BJ (cell line): ENCODE measurements at places on chromosomes 5 and 9. TPM values are rescaled to one million over a fixed set of nuclear protein-coding genes. Genes with fewer than 3 reads are reported as not detected.

GRCh38 chr9:125863923-125864322, 116.8 kb downstream of the PBX3 start:
- DNase-seq: no peak

DNA sequence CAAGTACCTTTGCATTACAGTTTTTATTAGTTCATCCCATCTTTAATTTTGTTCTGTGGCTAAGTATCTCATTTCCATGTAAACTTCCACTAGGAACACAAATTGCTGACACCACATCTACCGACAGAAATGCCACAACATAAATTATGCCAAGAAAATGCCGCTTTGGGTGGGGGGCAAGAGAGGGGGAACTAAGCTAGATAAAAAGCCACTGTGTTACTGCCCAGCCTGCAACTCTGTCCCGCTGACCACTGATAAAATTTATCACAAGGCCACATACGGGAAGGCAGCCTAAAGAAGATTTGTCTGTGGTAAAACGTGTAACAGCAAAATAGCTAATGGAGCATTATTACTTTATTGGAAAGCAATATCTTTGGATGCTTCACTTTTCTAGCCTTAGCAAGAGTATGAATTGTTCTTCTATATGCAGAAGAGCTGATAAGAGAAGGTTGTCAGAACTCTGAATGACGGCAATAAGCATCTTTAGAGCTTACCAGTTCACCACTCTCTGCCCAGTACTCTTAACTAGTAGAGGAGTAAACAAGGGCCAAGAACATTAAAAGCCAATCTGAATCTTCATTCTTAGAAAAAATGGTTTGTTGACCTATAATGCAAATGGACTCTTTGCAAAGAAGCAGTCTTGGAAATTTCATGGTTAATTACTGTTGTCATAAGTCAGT, 172.2 kb upstream of the MEF2C start:
- DNase-seq: no peak

NR4A3 gene
- 2.0 and 2.3 TPM in 2 replicates for polyA plus RNA-seq

- no peak for DNase-seq
Measured at GRCh38 chr5:61621202-61621650, 289.2 kb downstream of the ZSWIM6 start.

SPINK7 gene
- not detected in 2 replicates for polyA plus RNA-seq

F12 gene
- polyA plus RNA-seq: 0.67 and 0.69 TPM in 2 replicates

ARL14EPL gene
- not detected in 2 replicates for polyA plus RNA-seq

GRCh38 chr9:97475059-97475458, 26.4 kb upstream of the TMOD1 start:
- DNase-seq: peak; percentile 23

CFAP90 gene
- 0.10 TPM in 1 of 2 replicates, not detected in the other for polyA plus RNA-seq

FRMPD1 gene
- not detected in 2 replicates for polyA plus RNA-seq

PCDHAC2 gene
- polyA plus RNA-seq: 0.06 TPM in 1 of 2 replicates, not detected in the other

DNA sequence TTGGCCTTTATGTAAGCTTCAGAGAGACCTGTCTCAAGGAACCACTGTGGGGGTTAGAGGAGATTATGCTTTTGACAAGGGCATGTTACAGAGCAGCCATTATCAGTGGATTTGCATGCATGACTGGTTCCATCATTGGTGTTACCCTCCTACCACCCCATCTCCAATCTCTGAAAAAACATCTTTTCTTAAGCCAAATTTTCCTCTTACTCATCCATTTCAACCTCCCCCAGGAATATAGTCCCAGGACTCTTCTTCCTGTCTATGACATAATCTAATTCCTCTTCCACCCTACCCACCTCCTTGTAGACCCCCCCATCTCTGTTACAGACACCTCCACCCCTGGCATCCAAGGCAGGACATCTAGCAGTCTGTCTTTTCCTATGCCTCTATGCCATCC, 33.1 kb upstream of the ADRB2 start:
- no peak for DNase-seq

PTGES gene
- 10.5 and 16.4 TPM in 2 replicates for polyA plus RNA-seq

DNA sequence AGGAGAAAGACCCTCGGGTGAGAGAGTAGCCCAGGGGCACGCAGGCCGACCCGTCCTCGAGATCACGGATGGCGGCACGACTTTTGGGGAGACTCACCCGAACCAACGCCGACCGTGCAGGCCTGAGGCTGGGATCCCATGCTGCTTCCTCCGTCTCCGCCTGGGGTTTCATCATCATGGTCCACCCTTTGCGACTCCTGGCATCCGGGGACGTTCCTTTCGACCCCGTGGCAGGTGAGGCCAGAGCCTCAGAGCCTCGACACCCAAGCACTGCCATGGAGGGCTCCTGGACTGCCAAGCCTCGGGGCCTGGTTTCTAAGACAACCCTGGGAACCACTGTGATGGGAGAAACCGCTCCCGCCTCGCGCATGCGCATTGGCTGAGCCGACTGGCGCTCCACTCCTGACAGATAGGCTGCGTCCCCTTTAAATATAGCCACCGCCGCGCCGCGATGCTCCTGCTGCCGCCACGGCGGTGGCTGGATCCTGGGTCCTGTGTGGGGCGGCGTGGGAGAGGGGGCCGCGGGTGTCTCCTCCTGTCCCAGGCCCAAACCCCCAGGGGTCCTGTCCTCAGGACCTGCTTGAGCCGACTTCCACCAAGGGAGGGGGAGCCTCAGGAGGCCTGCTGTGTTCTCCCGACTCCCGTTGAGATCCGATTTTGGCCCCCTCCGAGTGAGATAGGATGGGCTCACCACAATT, 481.6 kb downstream of the SPATA31A7 start:
- DNase-seq: no peak

DNA sequence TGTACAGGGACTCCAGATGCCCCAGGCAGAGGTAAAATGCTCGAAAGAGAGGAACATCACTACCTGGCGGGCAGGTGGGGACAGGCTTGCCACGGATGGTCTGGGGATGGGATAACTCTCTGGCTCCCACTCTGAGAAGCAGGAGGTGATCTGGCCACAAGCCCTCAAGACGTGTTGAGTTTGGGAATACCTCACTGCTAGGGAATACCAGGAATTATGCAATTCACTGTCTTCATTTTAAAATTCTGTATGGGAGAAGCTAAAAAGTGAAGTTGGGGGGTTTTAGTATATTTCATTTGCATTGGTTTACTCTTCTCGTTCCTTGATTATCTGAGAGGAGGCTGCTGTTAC, 510.4 kb downstream of the CCDC171 start:
- no peak for DNase-seq

PCDHB14 gene
- polyA plus RNA-seq: 0.42 and 0.47 TPM in 2 replicates

FUT7 gene
- not detected in 2 replicates for polyA plus RNA-seq

GRCh38 chr9:98128316-98128715, 9.3 kb upstream of the TRIM14 start:
- no peak for DNase-seq

- DNase-seq: peak; percentile 18
Measured at GRCh38 chr9:83011611-83012010, 51.3 kb downstream of the RASEF start.

DNA sequence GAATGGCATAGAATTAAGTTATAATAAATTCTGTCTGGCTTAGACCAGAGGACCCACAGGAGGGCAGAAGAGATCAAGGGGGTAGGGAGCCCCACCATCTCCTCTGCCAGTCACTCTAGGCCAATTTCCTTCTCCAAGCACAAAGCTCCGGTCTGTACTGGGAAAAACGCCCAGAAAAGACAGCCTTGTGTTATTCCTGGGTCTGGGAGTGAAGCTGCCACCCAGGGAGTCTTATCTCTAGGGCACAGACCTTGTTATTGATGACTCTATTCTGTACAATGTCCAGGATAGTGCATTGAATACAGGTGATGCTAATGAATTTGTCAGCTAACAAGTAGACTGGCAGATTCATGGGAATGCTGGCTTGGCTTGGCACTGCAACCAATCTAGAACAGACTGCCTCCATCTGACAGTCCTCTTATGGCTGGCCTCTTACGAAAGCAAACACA, 60.7 kb downstream of the MED27 start:
- DNase-seq: no peak

DNA sequence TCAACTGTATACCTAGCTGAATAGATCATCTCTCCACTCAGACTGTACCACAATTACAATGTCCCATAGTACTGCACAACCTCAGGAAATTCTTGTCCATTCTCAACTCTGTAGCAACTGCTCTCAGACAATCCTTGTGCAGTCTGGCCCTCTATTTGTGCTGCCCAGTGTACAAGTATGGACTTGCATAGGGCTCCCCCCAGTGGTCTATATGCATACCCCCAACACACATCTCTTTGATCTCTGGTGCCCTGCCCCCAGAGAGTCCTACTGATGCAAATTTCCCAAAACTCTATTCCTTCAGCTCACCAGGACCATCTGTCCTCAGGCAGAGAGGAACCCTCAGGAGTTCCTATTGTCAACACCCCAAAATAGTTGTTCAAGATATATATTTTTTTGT, 205.3 kb downstream of the SLCO4C1 start:
- DNase-seq: no peak

DNA sequence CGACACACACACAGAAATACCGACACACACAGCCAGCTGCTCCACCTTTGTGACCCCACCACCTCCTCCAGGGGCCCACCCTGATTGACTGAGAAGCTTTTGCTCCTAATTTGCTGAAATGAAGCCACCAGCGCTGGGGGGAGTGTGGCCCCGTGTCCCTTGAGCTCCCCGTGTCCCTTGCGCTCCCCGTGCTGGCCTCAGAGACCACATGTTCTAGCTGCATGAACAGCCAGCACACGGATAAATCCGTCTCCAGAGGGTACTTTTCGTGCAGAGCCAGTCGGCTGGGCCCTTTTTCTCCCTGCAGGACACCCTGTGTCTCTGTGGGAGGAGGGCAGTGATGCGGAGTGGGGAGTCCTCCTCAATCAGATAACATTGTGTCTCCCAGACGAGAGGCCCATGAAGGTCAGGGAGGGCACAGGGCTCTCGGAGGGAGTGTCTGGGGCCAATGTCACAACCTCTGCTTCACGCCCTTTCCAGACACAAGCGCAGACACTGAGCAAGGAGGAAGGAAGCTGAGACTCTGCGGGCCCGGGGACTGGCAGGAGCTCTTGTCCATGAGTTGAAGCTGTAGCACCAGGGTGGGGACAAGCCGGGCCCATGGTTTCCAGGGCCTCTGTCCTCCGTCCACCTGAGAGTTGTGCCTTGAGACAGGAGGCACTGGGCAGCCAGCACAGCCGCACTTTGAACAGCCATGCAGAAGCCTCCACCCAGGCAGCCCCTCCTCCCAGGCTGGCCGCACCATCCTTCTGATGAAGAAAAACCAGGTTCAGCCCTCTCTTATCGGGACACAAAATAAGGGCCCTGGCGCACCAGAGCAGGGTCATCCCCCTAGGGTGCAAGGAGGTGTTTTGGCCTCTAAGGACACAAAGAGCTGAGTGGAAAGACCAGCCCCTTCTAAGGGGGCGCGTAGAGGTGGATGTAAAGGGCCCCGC, 36.4 kb upstream of the SLC6A19 start:
- DNase-seq: no peak

- no peak for DNase-seq
Measured at GRCh38 chr9:38391278-38392118, 1.0 kb upstream of the ALDH1B1 start.

GRCh38 chr5:78720997-78721396, 72.4 kb upstream of the LHFPL2 start:
- DNase-seq: no peak

GRCh38 chr9:115401756-115402327, 283.9 kb upstream of the TNC start:
- no peak for DNase-seq

DNA sequence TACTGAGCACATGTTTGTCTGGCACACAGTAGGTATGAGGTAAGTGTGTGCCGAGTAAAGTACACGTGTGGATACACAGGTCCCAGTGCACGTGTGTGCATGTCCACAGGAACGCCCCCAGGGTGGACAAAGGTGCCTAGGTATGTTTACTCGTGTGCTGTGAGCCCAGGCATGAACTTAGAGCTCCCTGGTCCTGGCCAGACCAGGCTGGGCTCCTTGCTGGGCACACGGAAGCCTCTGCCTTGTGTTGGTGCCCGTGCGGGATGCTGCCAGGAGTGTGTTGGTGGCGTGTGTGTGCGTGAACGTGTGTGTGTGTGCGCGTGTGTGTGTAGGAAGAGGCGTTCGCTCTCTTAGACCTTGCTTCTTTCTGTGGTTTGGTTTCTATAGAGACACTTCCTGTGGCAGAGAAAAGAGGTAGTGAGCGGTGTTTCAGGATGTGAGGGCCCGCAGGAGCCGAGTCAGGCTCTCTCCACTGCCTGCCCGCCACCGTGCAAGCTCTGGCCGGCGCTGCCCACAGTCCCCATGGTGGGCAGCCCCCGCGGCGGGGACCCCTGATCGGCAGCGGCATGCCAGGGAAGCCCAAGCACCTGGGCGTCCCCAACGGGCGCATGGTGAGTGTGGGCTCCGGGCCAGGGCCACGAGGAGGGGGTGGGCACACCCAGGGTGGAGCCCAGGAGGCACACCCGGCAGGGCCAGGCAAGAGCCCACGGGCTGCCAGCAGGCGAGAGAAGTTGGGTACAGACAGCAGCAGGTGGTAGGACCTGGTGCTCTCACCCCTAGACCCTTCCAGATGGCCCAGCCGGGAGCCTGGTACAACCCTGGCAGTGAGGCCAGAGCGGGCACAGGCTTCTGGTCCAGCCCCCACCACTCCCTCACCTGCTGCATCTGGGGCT, at the start of gene RGS14:
RGS14 (plus strand) TSS at position 466 of the 893 bp plus-strand sequence; CDS start at position 567, 101 bp downstream.
- no peak for DNase-seq
